Stimulated activated CD4-positive, alpha-beta T cell treated with anti-CD3 and anti-CD28 coated beads, Interleukin-4, amount 100 ng/mL, for 1 hour (primary cell): ENCODE measurements at places on chromosomes 7 and 10.

GRCh38 chr10:30775779-30776591 is 146.4 kb upstream of the LYZL2 start:
- no peak for DNase-seq

DNA sequence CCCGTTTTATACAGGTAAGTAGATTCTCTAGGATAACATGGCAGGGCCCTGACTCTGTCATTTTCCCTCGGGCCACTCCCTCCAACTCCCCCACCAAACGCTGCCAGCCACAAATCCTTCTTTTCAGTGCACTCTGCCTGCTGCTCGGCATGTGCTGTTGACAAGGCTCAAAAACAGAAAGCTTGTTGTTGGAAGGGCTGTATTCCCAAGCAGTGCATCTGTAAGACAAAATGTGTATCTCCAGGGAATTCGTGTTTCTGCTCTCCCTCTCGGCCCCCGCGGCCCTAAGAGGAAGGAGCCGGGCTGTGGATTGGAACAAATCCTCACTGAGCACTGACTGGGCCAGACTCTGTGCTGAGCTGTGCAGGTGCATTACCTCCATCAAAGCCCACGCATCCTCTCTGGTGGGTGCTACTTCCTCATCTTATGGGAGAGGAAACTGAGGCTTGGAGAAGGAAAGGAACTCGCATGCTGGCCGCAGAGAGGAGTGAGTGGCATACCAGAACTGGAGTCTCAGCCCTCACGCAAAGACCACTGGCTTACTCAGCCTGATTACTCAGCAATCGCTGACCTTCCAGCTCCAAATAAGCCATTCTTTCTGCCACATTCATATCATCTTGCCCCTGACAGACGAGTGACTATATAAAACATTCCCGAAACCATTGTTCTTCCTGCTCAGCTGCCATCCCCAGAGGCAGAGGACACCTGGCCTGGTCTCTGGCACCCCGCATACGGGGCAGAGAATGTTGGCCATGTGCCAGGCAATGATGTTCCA is 33.5 kb upstream of the ENO4 start:
- DNase-seq, result no peak

GRCh38 chr7:103564416-103564815 is 118.4 kb upstream of the SLC26A5 start:
- no peak for DNase-seq

- no peak for DNase-seq
These were observed 138.9 kb downstream of the GRID1 start for GRCh38 chr10:86227501-86228258.

DNA sequence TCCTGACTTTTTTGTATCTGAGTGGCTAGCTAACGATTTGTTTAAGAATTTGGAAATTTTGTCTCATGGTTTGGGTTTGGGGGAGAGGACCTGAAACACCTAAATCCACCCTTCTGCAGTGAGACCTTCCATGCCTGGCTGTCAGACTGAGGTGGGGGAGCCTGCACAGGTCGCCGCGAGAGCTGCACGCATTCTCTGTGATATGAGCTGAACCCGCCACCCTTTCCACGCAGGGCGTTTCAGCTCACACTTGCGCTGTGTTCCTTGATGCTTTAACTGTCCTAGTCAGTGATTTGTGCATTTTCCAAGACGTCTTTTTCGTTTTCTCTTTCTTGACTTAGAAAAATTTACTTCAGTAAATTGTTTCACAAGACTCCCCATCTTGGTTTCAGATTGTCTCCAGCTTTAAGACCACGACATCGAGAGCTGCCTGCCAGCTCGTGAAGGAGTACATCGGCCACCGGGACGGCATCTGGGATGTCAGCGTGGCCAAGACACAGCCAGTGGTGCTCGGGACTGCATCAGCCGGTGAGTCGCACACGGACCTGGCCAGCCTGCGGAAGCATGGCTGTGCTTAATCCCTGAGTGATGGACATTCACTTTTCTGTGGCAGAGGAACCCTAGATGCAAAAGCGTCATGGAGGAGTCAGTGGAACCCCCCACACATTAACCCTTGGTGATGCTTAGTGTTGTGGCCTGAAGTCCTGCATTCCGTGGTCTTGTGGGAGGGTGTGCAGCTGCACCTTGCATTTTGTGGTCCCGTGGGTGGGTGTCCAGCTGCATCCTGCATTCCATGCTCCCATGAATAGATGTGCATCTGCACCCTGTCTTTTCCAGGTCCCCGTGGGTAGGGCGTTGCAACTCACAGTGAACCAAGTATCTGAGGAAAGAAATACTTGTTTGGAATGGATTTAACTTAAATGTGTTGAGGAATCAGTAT is 28.1 kb downstream of the WDR37 start:
- no peak for DNase-seq

DNA sequence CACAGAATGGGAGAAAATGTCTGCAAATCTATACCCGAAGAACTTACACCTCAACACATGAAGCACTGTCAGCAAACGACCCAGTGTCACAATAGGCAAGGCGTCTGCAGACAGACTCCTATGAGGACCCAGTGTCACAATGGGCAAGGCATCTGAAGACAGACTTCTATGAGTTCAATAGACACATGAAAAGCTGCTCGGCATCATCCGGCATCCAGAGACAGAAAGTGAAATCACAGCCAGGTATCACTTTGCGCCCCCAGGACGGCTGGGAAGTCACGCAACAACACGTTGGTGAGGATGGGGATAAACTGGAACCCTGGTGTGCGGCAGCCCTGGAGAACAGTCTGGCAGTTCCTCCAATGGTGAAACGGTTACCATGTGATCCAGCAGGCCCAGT is 273.2 kb downstream of the ELFN1 start:
- DNase-seq, result no peak
